ENCODE measurements at places on chromosomes 13 and 19. TPM values are rescaled to one million over a fixed set of nuclear protein-coding genes. Genes with fewer than 3 reads are reported as not detected.

GRCh38 chr13:49459580-49459979 lies 15.5 kb downstream of the SETDB2 start:
- DNase-seq: no peak

GRCh38 chr13:90547272-90547790 lies 800.2 kb upstream of the MIR17HG start:
- DNase-seq: no peak

DNA sequence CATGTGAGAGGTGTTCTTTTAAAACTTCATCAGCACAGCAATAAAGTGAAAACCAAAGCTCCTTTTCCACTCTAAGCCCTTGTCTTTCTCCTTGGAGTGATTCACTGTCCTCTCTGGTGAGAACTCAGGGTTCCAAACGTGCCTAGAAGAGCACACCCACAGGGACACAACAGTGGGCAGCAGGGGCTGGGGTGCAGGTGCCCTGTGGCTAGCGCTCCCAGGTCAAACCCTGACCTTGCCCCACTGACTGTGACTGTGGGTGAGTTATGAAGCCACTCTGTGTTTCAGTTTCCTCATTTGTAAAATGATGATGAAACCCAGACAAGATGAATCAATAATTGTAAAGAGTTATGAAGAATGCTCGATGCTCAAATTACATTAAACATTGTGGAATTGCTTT lies 37.6 kb upstream of the IGFL1 start:
- DNase-seq: no peak

DNA sequence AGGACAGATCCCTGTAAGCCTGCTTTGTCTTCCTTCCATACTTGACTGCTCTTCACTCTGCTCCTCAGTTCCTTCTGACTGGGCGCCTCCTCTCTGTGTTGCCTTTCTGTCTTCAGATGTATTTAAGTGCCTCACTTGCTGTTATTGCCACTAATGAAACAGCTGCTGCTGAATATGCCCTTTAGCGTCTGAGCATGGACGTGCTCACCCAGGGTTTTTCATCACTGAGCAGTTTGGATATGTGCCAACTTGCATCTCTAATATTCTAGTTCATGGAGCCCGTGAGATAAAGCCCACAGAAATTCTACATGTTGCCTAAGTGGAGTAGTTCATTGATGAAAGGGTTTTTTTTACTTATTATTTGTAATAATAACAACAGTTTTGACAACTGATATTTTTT lies 198.2 kb downstream of the MYO16 start:
- DNase-seq: no peak

- DNase-seq: no peak
Measured at GRCh38 chr13:91805605-91806004, 407.2 kb downstream of the GPC5 start.

- no peak for DNase-seq
Measured at GRCh38 chr13:80083081-80083852, 257.7 kb downstream of the SPRY2 start.

DNA sequence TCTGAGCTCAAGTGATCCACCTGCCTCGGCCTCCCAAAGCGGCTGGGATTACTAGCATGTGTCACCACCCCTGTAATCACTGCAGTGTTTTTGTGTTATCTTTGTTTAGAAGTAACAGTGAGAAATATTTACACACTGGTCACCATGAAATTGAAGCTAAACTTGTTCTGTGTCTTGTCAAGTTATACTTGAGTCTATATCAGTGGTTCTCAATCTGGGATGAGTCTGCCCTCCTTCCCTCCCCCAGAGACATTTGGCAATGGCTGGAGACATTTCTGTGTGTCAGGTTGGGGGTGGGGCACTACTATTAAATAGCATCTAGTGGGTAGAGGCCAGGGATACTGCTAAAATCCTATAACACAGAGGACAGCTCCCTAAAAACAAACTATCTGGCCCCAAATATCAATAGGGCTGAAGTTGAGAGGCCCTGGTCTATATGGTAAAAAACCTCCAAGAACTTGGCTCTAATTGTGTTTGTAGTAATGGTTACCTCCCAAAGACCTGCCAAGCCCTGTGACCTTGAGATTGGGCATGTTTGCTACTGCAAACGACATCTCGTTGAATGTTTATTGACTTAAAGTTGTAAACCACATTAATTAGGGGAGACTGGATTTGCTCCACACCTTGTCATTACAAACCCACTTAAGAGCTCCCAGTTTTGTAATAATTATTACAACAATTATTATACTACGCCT lies 6.9 kb downstream of the CTU1 start:
- DNase-seq: no peak

DNA sequence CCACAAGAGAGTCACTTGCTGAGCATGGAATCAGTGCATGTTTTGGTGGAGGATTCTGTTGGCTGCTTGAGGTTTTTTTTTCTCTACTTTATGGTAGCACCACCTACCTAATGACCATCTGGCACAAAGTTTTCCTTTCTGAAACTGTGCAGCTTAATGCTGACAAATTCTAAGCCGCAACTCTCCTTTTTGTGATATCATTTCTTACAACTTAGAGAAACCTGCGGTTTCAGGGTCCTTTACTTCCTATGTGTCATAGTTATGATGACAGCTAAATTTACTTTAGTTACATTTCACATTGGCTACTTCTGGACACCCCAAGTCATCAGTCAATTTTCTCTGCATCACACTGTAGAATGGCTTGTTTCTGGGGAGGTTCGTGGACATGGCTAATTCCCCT lies 115.4 kb upstream of the TMTC4 start:
- no peak for DNase-seq

DNA sequence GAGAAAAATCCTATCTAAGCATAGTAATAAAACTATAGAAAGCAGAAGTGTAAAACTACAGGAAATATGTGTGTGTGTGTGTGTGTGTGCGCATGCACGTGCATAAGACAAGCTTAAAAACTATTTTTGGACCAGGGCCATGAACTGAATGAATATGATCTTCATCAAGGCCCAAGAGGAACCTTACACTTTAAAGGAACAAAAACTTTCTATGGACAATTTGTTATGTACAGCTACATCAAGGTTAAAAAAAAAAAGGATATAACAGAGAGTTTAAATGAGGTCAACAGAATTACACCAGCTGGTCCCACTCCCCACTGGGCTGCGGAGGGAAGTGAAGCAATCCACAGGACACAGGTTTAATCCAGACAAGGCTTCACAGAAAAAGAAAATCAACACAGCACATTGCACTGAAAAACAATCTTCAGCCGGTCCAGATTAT lies 151.1 kb downstream of the LHFPL6 start:
- DNase-seq: no peak

DNA sequence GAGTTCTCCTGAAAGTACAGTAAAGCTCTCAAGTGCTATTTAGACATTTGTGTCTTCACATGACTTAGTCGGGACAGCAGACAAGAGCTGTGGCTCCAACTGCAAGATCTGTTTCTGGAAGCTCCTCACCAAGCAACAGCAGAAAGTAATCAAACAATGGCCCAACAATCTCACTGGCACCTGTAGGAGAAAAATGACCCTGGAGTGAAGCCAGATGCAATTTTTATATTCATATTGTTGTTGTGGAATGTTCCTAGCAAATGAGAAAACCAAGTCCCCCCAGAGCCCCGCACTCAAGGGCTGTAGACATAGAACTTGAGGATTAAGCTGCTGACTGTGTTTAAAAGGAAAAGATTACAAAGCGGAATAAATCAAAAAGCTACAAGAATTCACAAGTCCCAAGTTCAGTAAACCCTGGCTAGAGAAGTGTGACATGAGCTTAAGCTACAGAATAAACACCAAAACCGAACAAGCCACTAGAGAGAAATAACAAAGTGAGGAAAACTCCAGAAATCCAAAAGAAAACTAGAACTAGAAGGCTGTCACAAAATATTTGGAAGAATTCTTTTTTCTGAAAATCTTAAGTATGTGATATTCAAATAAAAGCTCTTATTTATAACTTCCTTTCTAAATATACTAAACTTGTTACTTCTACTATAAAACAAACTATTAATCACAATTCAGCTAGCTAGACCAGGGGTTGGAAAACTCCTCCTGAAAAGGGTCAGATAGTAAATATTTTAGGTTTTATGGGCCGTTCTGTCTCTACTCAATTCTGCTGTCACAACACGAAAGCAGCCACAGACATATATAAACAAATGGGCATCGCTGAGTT lies 454.5 kb downstream of the SUCLA2 start:
- no peak for DNase-seq

DNA sequence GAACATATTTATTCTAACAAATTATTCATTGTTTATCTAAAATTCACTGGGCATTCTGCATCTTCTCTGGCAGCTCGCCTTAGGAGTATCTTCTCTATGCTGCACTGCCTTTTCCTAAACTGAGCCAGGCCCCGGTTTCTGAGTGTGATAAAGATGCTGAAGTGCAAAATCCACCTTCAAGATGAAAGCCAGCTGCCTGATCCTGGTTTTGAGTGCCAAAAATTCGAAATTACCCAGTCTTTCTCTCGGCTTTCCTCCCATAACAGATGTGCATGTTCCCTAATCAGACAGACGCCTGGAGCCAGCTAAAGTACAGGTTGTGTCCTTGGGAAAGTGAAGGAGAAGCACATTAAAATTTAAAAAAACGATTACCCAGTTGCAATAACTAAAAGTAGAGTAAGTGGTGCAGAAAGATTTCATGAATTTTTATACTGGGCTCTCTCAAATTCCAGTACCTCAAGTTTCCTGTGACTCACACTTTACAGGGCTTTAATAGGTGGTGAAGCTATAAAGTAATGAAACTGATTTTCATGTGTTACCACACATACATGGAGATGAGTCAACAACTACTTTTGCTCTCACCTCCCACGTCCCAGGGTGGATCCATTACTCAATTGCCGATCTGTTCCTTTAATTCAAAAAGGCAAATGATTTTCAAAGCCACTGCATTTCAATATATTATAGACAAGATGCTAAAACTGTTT lies 65.0 kb upstream of the GTF2F2 start:
- no peak for DNase-seq

GRCh38 chr19:47176071-47176626 lies 45.5 kb downstream of the SAE1 start:
- DNase-seq: no peak

DNA sequence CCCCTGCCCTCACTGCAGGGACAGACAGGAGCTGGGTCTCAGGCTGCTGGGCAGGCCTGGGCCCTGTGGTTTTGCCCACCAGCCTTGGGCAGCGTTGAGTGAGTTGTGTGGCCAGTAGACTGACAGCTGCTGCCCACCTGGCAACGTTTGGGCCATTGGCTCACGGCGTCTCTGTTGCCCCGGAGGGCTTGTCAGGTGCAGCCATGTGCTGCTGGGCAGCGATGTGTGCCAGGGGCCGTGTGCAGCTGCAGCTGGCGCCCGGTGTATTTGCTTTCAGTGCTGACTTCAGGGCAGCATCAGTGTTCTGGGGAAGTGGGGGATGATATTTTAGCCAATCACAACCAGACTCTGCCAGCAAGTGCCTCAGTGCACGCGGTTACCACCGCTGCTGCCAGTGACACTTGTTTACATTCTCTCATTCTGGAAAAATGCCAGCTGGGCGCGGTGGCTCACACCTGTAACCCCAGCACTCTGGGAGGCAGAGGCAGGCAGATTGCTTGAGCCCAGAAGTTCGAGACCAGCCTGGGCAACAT lies 10.6 kb downstream of the FZR1 start:
- no peak for DNase-seq

- no peak for DNase-seq
Measured at GRCh38 chr19:2693492-2694160, 8.9 kb downstream of the GNG7 start.

DNA sequence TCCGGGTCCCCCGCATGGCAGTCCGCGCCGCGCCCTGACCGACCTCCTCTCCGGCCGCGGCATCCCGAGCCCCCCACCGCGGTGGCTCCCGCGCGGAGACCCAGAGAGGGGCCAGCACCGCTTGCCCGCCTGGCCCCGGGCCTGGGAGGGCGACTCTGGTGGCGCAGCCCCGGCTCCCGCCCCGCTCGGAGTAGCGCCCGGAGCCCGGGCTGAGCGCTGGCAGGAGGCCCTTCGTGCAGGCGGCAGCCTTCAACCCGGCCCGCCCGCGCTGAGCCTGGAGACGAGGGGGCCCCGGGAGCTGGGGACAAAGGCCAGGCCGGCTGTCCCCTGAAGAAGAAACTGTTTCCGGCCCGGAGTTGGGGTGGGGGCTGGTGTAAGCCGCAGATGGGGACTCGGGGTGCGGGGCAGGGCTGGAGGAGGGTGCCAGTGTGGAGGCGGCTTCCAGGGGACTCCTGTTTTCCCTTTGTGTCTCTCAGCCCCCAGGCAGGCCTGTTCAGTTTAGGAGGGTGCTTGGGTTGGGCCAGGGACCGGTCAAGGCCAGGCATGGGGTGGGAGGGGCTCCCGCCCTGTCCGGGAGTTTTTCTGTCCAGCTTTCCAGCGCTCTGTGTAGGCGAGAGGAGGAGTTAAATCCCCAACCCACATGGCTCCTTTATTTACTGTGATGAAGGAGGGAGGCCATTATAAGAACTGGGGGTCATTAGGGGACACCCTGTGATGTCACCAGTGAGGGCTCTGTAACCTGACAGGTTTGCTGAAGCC lies 935 bp downstream of the LRP3 start:
- DNase-seq: no peak

- DNase-seq: no peak
Measured at GRCh38 chr19:18665771-18666202, 17.7 kb upstream of the CRTC1 start.

DNA sequence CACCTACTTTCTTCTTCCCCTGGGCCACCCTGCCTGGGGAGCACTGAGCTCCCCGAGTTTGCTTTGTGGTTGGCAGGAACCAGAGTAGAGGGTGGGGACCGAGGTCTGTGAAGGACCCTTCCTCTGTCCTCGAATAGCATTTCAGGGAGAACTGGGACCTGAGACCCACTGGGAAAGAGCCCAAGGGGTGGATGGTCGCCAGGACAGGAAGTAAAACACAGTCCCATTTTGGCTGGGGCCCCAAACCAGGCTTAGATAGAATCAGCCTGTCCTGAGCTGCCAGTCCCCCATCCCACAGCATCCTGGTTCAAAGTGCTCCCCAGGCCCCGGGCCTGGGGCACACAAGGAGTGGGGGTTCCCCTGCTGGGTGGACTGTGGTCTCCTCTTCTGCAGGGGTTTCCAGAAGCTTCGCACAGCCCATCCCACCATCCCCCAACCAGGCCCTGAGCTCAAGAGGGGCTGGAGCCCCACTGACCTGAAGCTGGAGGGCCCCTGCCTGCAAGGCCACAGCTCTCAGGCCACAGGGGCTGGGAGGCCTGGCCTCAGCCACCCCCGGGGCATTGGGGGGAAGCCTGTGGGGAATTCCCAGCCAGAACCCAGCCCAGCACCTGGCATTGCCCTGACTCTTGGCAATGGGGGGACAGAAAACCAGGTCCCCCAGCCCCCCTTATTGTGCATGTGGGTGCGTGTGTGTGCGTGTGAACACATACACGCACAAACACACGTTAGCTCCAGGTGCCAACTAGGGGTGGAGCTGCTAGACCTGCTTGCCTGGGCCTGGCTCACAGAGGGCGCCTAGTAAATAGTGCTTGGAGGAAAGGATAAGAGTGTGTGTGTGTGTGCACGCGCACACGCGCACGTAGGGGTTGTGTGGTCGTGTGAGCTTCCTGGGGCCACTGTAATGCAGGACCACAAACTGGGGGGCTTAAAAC lies 995 bp upstream of the MKNK2 start:
- DNase-seq: no peak

GRCh38 chr13:40762849-40763248 lies 8.1 kb downstream of the MRPS31 start:
- DNase-seq: no peak

F2RL3 gene
- not detected for total RNA-seq

CYP4F2 gene
- total RNA-seq: not detected

KLK13 gene
- 1.6 TPM for total RNA-seq

ZNF426 gene
- total RNA-seq: 21.7 TPM

TMIGD2 gene
- total RNA-seq: not detected

RNF17 gene
- total RNA-seq: not detected

WASF3 gene
- total RNA-seq: 177 TPM

PTGIR gene
- not detected for total RNA-seq

PMIS2 gene
- total RNA-seq: not detected

CCNA1 gene
- total RNA-seq: 1.7 TPM

Measured in progenitor cell of endocrine pancreas (in vitro differentiated cells).